Naive thymus-derived CD8-positive, alpha-beta T cell (primary cell): ENCODE measurements at places on chromosomes 11 and 22. TPM values are rescaled to one million over a fixed set of nuclear protein-coding genes. Genes with fewer than 3 reads are reported as not detected.

DNA sequence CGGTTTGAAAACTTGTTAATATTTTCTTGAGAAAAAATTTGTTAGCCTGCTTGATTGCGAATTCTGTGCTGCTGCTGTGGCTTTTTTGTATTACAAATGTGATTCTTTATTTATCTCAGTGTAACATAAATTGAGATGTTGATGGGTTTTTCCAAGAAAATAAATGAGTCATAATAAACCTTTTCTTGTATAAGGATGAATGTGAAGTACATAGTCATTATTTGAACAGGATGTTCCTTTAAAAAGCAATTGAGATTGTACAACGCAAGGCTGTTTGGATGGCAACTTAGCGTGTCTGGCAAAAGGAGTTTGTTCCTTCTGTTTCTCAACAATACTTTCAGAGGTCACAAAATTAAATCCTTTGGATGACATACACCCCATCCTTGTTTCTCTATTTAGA, 24.6 kb upstream of the CARD18 start:
- DNase-seq, result no peak

OR51E1 gene
- total RNA-seq, result not detected

ZNF70 gene
- total RNA-seq, result 6.9 TPM

DNA sequence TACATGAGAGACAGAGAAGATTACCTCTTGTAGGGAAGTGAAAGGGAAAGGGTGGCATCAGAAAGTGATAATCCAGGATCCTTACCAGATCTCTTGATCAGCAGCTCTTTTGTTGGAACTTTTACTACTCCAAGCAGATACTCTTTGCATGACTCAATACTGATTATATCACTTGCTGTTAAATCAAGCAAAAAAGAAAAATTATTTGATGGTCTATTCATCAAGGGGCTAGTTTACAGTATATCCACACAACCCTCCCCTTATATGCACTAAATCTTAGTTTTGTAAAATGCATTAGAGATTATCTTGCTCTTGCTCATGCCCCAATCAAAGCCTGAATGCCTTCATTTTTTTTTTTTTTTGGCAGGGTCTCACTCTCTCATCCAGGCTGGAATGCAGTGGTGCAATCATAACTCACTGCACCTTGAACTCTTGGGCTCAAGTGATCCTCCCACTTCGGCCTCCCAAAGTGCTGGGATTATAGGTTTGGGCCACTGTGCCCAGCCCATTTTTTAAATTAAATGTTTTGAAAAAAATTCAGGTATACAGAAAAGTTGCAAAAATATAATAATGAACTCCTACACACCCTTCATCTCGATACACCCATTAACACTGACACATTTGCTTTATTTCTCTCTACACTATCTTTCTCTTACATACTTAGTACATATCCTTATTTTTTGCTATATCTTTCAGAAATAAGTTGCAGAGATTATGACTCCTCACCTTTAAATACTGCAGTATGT, 76.1 kb upstream of the UCP3 start:
- no peak for DNase-seq

ASRGL1 gene
- total RNA-seq, result 2.8 TPM
